Transverse colon (tissue), 4 donors: ENCODE measurements at places on chromosomes 16 and 17. TPM values are rescaled to one million over a fixed set of nuclear protein-coding genes. Genes with fewer than 3 reads are reported as not detected.

Gene B9D1
- total RNA-seq = 11.7 TPM

DNA sequence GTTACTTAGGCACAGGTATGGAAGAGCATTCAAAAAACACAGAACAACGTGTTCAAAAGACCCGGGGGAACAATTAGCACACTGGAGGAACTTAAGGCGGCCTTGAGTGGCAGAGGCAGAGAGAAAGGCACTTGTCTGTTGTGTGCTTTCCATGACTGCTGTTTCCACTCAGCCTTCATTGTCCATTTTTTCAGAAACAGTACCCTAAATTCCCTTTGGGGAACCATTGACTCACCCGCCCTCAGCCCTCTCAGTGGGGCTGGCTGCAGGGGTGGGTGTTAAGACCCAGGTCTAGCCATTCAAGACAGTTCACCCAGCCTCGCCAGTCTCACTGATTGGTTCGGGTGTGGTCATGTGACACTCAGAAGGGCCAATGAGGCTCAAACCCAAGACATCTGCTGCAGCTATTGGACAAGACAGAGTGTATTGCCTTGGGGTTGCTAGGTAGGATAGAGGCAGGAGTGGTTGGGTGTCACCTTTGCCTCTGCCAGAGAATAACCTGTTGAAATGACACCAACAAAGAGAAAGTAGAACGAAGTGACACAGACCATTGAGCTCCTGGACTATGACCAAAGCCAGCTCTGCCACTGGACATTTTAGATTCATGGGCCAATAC lies 19.6 kb upstream of the CEP20 start:
- H3K27ac ChIP-seq = no peak overlapping the region
- no peak overlapping the region for H3K4me3 ChIP-seq
- peak; percentile 50 for DNase-seq
- no peaks in the 10 kb centered on the region for H3K36me3 ChIP-seq
- H3K27me3 ChIP-seq = no peaks in the 10 kb centered on the region
- peaks cover 5% of the 10 kb centered on the region for H3K4me1 ChIP-seq

Gene MT1F
- total RNA-seq = 11.3 TPM

Gene ETV4
- not detected for total RNA-seq

DNA sequence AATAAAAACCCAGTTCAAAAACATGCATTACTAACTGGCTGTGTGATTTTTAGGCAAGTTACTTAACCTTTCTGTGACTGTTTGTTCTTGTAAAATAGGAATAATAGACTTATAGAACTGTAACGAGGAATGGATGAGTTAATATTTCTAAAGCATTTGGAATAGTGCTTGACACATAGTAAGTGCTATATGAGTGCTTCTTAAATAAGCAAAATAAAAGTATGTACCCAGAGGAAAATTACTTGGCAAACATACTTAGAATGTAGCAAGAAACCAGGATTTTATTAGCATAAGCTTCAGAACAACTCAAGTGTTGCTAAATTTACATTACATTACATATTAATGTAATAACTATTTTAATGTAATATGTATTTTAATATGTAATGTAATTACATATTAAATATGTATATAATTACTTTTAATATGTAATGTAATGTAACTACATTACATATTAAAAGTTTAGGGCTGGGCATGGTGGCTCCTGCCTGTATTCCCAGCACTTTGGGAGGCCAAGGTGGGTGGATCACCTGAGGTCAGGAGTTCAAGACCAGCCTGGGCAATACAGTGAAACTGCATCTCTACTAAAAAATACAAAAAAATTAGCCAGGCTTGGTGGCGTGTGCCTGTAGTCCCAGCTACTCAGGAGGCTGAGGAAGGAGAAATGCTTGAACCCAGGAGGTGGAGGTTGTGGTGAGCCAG lies 14.2 kb downstream of the NFAT5 start:
- no peaks in the 10 kb centered on the region for H3K4me1 ChIP-seq
- H3K27ac ChIP-seq = no peak overlapping the region
- H3K4me3 ChIP-seq = no peak overlapping the region
- no peaks in the 10 kb centered on the region for H3K27me3 ChIP-seq
- no peaks in the 10 kb centered on the region for H3K36me3 ChIP-seq

Gene NECAB2
- not detected for total RNA-seq

GRCh38 chr17:64037180-64037579 lies 16.7 kb upstream of the ICAM2 start:
- no peak overlapping the region for H3K4me3 ChIP-seq
- no peaks in the 10 kb centered on the region for H3K4me1 ChIP-seq
- no peak for DNase-seq
- H3K36me3 ChIP-seq = no peaks in the 10 kb centered on the region

DNA sequence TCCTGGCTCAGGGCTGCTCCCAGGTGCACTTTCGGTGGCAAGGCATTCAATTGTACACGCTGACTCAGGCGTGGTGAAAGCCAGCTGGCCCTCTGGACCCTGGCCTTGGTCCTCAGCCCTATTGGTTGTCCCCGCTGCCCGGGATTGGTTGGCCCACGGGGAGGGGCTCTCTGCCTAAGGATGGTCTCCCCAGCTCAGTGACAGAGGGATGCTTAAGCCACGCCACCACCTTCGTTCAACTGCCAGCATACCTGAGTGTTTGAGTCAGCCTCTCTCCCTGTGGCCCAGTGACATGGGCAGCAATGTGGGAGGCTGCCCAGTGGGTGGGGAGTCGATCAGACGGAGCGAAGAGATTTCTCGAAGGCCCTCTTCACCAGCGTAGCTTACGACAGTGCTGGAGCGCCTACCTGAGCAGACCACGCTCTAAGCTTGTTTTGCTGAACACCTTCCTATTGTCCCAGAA lies 30.3 kb downstream of the IRF8 start:
- no peak for DNase-seq
- H3K4me1 ChIP-seq = peaks cover 4% of the 10 kb centered on the region
- H3K36me3 ChIP-seq = no peaks in the 10 kb centered on the region
- H3K27ac ChIP-seq = no peak overlapping the region
- H3K4me3 ChIP-seq = no peak overlapping the region

DNA sequence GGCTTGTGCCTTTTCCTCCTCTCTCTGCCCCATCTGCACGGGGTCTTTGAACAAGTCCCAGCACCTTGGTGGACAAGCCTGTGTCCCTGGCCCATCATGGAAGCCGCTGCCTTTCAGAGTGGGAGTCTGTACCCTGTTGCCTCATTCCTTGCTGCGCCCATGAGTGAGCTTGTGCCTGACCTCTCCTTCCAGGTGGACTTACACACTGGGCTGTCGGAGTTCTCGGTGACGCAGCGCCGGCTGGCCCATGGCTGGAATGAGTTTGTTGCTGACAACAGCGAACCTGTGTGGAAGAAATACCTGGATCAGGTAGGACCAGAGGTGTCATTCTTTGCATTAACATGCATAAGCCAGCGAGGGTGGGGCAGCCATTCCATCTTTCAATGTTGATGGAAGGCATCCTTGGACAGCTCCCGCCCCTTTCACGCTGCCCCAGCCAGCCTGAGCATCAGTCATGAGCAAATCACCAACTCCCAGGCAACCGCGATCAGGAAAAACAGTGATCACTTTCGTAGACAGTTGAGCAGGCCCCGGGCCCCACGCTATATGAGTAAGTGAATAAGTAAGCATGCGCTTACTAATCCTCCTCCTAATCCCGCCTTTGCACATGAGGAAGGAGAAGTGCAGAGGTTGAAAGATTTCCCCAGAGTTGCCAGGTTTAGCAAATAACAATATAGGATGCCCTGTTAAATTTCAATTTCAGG lies 36.8 kb downstream of the ATP2C2 start:
- H3K4me3 ChIP-seq = no peak overlapping the region
- H3K36me3 ChIP-seq = no peaks in the 10 kb centered on the region
- no peak for DNase-seq
- H3K27ac ChIP-seq = no peak overlapping the region
- H3K27me3 ChIP-seq = peaks cover 13% of the 10 kb centered on the region
- no peaks in the 10 kb centered on the region for H3K4me1 ChIP-seq

Gene SOST
- total RNA-seq = not detected

Gene FZD2
- 0.41 TPM for total RNA-seq
